Esophagus muscularis mucosa (tissue), 4 donors: ENCODE measurements at places on chromosomes 5 and 9. TPM values are rescaled to one million over a fixed set of nuclear protein-coding genes. Genes with fewer than 3 reads are reported as not detected.

GRCh38 chr9:136786451-136786850 lies 4.7 kb upstream of the TMEM141 start:
- DNase-seq = no peak

- DNase-seq = no peak
Observed at GRCh38 chr9:80866121-80866520, 823.2 kb downstream of the TLE1 start.

GRCh38 chr9:130938652-130939404 lies at the start of gene FIBCD1:
FIBCD1 (minus strand) TSS chr9:130939247; CDS start chr9:130938607, 640 bp downstream.
- DNase-seq = no peak

DNA sequence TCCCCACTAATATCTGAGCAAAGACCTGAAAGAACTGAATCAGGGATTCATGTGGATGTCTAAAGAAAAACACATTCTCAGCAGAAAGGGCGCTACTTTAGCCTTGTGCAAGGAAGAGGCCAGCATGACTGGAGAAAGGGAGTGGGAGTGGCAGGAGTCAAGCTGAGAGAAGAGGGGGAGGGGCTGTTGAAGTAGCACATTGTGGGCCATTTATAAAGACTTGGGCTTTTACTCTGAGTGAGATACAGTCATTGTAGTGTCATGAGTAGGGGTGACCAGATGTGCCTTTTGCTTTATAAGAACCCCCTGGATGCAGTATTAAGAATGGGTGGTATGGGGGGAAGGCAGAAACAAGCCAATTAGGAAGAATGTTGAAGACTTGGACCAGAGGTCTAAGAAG lies 452.8 kb downstream of the ENC1 start:
- peak; percentile 60 for DNase-seq

DNA sequence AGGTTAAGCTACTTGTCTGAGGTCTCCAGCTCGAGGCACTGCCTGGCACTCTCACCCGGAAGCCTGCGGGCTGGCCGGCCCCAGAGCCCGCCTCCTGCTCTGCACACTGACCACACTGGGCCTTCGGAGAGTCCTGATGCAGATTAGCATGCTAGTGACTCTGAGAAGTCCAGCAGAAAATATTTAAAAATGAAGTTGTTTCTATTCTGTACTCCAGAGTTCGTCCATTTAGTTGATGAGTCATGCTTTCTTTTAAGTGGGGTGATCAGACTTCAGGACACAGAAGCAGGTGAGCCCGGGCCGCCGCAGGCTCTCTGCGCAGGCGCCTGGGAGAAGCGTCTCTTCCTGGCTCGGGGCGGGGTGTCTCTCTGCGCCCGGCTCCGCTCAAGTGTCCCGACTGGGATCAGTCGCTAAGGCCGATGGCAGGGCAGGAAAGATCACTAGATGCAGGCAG lies 32.5 kb downstream of the FAM240B start:
- DNase-seq = no peak

PLK2 gene
- total RNA-seq = 29.6 TPM

GARIN3 gene
- not detected for total RNA-seq

DNA sequence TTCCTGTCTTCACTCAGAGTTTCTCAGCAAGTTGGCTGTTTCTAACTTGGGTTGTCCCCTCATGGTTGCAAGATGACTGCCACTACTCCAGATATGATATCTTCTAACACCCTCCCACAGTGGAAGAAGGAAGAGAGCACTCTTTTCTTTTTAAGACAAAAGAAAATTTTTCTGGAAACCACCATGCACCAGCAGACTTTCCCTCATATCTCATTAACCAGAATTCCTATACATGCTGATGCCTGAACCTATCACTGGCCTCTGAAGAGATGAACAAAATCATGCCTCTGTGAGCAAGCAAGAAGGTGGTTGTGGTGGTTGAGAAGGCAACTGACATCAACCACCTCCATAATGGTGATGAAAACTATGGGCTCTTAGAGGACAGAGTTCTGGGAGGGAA lies 56.8 kb downstream of the FEM1C start:
- no peak for DNase-seq

DNA sequence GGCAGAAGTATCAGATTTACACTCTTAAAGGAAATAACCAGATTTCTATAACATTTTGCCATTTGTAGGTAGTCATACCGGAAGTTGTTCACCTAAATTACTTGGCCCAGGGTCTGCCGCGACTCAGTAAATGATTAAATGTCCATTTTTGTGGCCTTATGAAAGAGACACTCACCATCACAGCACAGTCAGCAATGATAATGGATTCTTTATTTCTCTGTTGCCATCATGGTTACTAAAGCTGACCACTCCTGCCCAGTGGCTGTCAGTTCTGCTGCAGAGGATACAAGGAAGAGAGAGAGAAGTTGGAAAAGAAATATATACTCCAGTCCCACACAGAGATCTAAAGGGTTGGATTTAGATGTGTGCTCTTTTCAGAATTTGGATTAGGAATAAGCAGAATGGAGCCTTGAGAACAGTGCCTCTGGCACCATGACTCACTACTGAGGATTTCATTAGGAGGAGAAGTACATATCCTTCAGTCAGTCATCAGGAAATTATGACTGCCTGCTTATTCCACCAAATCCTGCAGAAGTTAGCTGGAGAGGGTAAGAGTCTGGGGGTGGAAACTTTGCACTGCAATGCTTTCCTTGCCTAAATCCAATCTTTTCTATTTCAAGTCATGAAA lies 72.8 kb upstream of the EFNA5 start:
- no peak for DNase-seq

GRCh38 chr9:113528088-113528487 lies 64.6 kb downstream of the RGS3 start:
- DNase-seq = no peak

GRCh38 chr5:132751444-132751843 lies 4.2 kb downstream of the CCNI2 start:
- DNase-seq = no peak

NTRK2 gene
- total RNA-seq = 6.3 TPM

PCDHB10 gene
- 4.5 TPM for total RNA-seq

- DNase-seq = no peak
Observed at GRCh38 chr9:96171728-96172127, 130.2 kb downstream of the HSD17B3 start.

MCIDAS gene
- total RNA-seq = not detected

TOMM5 gene
- total RNA-seq = 57.0 TPM

OTP gene
- total RNA-seq = not detected

DNA sequence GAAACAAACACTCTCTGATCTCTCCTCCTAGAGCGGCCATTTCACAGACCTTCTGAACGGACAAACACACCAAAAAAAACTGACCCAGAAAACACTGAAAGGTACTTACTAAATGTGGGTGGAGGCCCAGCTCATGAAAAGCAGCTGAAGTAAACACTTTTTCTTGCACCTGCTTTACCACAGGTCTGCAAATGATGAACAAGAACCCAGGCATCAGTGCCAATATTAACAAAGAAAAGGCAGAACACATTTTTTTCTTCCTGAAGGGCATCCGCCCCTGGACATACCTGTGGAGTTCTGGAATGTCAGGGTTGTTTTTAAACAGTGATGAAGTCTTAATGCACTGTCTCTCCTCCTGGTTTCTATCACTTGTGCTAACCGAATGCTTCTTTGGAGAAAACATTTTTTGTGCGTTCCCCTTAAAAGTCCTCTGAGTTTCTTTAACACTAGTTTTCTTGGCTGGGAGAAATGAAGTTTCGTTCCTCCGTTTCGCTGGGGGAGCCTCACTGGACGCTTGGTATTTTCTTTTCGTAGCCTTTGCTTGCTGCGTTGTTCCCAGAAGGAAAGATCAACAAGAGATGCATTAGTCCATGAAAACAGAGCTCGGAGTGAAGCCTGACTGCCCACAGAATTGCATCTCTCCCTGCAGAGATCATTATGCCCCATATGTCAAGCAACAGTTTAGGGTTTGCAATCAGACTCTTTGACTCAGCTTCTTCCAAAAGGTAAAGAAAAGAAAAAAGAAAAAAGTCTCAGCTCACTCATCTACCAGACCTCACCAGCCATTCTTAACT lies 7.4 kb downstream of the DDX31 start:
- DNase-seq = no peak

DNA sequence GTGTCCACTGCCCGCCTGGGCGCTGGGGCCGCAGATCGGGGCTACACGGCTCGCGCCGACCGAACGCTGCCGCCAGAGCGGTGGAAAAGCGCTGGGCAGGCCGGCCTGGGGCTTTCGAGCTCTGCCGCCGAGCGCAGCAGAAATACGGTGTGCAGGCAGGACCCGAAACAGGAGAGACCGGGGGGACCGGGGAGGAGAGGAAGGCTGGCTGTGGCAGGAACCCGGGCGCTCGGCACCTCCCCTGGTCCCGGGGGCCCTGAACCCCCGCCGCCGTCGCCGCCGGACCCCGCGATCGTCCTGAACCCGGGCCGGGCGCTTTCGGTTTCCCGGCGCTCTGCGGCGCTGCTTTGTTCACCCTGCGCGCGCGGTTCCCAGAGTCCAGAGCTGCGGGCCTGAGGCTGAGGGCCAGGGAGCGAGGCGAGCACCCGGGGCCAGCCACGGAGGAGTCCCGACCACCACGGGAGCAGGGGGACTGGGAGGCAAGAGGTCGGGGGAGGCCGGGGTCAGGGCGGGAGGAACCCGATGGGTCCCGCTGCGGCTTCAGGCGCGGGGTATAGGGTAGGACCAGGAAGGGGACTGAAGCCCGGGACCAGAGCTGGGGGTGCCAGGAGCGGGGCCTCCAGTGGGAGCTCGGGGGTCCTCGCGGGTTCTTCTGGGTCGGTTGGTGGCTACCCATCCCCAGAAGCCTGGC lies 12.0 kb downstream of the IRX2 start:
- DNase-seq = no peak

GRCh38 chr9:126549246-126550006 lies 64.3 kb upstream of the LMX1B start:
- DNase-seq = no peak

- DNase-seq = no peak
Observed at GRCh38 chr5:139650031-139650688, 2.0 kb downstream of the CXXC5 start.

- DNase-seq = no peak
Observed at GRCh38 chr9:75451505-75451904, 363.2 kb downstream of the OSTF1 start.

GRCh38 chr5:172420235-172420939 lies 33.9 kb downstream of the SH3PXD2B start:
- DNase-seq = peak; percentile 97

FBP1 gene
- 1.2 TPM for total RNA-seq

DNA sequence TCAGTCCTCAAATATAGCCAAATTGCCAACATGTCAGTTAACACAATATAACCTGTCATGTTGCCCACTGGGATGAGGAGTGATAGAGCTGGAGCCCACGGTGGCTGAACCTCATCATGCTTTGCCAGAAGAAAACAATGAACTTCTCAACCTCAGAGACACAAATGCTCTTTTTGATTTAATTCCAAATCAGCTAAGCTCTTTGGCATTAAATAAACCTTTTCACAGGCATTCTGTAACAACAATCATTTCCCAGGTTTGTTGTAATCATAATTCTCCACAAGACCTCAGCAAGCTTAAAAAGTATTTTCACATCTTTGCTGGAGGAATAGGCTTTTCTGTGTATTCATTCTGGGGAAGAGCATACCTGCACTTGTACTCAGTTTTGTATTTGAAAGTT lies 830.9 kb downstream of the MAT2B start:
- DNase-seq = no peak

DNA sequence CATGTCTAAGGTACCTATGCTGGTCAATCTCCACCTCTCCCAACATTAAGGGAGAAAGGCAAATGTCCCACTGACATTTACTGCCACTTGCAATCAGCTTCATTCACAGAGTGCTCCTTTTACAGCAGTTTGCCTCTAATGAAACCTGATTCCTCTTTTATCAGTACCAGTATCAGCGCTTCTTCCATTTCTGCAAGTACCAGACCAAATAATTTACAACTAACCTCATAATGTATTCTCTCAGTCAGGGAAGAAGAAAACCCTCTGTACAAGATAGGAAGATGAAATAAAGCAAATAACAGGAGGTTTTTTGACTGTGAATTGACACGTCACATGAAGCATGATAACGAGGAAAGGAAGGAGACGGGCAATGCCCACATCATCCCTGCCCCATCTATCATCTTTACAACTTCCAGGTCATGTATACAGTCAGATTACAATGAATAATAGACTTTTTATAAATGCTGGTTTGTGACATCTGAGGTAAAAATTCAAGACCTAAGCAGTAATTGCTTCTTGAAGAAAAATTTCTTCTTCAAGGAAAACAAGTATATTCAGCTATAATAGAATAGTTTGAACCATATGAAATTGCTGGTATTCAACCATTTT lies 21.9 kb downstream of the ABITRAM start:
- DNase-seq = no peak

ADAMTSL1 gene
- 150 TPM for total RNA-seq

DNA sequence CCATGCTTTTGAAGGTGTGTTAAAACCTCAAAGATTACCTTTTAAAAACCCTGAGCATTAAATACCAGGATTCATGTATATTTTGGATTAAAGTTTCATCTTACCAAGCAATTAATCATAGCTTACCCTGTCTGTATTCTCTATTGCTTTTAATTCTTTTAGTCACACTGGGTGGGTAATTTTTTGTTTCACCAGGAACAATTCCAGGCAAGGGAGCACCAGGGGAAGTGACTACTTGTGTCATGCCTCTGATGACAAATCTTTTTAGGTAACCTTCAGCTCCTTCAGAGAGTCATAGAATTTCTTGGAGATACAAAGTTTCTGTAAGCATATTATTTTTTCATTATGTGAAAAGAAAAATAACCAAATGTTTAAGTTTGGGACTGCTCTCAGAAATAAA lies 33.4 kb upstream of the ANXA1 start:
- no peak for DNase-seq

SLC45A2 gene
- not detected for total RNA-seq

DNA sequence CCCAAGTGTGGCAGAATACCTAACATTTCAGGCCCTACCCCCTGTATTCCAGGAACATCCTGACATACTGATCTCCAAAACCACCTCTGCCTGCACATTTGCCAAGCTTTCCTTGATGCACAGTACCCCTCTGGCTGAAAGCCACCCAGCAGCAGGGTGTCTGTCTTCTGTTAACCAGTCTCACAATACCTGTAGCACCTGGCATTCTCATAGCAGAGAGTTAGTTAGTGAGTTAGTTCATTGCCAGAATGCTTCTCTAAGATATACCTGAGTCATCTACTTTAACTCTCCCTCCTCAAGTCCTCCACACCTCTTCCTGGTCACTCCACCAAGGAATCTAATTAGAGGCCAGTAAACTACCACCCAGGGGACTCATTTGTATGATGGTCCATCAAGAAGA lies 46.1 kb upstream of the IL7R start:
- DNase-seq = no peak

NUTM2F gene
- not detected for total RNA-seq

PCDHB13 gene
- total RNA-seq = 4.3 TPM

GRCh38 chr5:134432174-134432573 lies 20.5 kb upstream of the CDKN2AIPNL start:
- DNase-seq = no peak

MEIKIN gene
- total RNA-seq = not detected

MGAT4B gene
- total RNA-seq = 47.1 TPM
